NCI-H1092 (cell line): ENCODE measurements at places on chromosomes 7 and 10.

DNA sequence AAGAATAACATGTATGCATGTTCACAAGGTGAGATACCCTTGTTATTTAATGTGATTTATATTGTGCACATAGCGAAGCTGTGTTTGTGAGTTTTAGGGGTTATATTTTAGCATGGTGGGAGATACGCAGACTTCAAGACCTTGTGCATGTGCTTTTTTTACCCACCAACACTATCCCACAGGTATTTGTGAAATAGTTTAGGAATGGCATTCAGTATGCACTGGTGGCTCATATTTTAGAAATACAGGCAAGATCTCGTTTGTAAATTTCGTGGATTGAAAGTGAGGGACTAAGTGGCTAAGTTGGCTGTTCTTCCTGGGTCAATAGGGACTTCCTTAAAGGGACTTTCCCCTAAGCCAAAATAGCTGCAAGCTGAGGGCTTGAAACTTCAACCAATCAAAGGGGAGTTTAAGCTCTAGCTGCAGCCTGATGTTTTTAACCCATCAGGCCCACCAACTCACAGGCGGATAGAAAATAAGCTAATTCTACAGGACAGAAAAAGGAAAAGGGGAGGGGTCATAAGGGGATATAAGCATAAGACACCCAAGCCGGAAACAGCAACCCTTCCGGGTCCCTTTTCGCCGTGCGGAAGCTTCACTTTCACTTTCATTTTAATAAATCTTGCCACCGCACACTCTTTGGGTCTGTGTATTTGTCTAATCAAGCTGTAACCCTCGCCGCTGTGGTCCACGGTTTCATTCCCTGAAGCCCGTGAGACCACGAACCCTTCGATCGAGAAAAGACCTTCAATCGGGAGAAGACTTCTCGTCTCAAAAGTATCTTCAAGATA is 291.0 kb downstream of the GPR158 start:
- DNase-seq = no peak

- DNase-seq = no peak
These were observed 65.5 kb downstream of the PYROXD2 start for GRCh38 chr10:98349508-98349922.

DNA sequence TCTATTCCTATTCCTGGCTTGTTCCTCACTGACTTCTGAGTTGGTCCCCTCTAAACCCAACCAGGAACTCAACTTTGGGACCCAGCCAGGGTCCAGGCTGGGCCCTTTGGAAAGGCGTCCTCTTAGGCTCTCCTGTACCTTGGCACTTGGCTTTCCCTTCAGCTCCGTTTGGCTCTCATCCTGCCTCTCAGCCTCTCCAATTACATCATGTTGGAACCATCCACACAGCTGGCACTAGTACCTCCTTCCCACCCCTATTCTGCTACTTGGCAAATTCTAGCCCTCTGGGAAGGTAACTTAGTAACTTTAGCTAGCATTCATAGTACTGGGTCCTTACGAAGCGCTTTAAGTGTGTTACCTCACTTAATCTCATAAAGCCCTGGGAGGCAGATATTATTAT is 205.3 kb upstream of the HABP2 start:
- no peak for DNase-seq

GRCh38 chr7:47227762-47228177 is 354.1 kb downstream of the TNS3 start:
- DNase-seq = no peak

DNA sequence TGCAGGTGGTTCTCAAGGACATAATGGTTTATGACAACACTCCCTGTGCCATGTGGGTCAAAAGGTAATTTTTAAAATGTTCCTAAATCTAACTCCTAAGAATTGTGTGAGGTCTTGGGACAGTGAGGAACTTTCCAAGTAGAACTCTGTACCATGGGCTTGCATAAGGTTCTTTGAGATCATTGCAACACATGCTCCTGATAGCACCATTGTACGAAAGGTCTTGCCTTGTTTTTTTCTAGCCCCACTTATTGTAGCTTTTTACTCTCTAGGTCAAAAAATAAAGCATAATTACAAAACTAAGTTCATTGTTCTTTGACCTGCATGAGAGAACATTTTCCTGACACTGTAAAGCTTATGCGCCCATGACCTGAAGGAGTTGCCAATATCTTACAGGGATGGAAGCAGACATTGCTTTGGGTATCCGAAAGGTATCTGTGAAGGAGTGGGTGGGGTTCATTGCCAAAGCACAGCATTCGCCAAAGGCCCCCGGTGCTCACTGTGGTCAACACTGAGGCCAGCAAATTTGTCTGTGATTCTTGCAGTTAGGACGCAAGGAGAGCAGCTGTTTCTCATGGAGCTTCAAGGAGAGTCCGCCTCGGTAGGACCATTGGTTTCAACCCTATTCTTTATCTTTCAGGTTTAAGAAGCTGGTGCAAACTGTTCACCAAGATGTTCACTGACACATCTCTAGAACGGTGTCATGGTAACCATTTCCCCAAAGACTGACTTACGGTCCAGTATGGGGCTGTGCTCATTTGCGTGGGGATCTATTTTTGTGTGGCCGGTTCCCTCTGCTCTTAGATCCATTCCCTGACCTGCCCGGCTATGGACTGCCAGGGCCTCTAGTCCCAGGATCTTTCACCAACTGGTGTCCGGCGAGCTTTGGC is 7.6 kb upstream of the PRKAG2 start:
- DNase-seq = no peak
